Kasumi-1 (cell line): ENCODE measurements at places on chromosomes 3 and 15.

- no peak for DNase-seq
Observed at GRCh38 chr3:184341925-184342324, 4.5 kb downstream of the FAM131A start.

DNA sequence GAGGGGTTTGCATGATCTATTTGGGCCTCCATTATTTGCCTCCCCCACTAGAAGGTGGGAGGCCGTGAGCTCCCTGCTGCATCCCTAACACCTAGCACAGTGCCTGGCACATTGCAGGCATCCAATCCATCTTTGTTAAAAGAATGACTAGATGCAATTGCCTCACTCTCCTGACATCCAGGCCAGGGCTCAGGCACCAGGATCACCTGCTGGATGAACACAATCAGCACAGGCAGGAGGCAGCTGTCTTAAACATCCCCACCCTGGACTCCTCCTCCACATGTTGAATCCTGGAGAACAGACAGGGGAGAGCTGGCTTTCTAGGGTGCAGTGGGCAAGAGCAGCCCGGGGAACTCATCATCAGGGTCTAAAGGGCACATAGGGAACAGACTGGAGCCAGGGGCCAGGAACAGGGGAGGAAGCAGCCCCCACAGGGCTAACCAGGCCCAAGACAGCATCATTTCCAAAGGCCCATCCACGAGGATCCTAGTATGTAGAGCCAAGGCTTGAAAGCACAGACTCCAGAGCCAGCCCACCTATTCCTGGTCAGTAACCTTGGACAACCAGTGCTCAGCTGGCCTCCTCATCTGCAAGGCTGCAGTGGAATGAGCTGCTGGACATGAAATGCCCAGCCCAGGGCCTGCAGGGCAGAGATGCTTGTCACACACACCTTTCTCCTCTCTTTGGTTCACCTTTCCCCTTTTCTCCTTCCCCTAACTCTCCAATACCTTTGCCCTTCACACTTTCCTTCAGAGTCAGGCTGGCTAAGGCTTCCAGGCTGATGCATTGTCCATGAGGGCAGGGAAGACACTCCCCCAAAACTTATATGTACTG, 254.4 kb upstream of the TLE3 start:
- DNase-seq: no peak

DNA sequence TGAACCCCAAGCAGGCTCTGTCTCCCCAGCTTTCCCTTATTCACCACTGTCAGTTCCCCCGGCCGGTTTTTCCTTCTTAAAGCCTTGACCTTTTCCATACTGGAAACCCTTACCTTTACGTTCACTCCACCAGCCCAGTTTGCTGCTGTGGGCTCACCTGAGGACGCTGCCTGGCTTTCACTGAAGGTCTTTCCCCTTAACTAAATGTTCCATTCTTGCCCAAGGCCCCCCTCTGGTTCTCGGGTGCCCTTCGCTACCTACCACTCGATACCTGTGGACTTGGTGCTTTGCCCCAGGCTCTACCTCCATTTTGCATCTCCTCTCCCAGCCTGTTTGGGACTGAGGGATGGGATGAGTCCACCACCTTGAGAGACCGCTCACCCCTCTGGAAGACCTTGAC, 851 bp downstream of the AP2M1 start:
- DNase-seq: no peak

DNA sequence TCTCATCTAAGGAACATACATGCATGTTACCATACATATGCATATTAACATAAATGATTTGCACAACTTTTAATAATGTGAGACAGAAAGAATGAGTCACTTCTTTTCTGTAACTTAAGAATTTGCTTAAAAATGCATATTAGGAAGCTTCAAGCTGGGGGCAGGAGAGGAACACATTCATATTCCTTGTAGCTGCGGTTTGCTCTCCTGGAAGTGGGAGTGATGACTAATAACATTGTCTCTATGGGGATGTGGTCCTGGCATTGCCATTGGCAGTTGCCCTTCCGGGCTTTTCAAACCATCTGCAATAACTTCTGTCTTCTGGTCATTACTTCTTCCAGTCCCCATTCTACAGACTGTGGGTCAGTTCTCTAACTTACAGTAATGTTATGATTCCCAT, 15.6 kb downstream of the CHST2 start:
- peak; percentile 90 for DNase-seq

- DNase-seq: no peak
Observed at GRCh38 chr3:141243271-141243707, 11.7 kb downstream of the PXYLP1 start.

DNA sequence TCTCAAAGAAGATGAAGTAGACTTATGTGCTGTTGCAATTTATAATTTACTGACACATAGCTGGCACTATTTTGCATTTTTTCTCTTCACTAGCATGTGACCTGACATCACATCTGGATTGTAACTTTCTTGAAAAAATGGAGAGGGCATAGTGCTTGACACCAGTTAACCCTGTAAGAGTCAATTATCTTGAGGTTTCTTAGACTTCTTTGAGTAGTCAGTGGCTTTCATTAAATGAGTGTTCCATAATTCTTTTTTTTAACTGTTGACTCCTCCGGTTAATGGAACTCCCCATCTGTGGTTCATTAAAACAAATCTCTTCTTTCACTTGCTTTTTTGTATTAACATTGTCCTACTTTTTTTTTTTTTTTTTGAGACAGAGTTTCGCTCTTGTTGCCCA, 16.9 kb upstream of the PRKCI start:
- DNase-seq: no peak

GRCh38 chr3:150344079-150344759, 63.9 kb upstream of the TSC22D2 start:
- no peak for DNase-seq

GRCh38 chr3:52777959-52778805, 783 bp downstream of the ITIH1 start:
- no peak for DNase-seq

- DNase-seq: no peak
Observed at GRCh38 chr3:126551839-126552687, 6.7 kb downstream of the C3orf22 start.

DNA sequence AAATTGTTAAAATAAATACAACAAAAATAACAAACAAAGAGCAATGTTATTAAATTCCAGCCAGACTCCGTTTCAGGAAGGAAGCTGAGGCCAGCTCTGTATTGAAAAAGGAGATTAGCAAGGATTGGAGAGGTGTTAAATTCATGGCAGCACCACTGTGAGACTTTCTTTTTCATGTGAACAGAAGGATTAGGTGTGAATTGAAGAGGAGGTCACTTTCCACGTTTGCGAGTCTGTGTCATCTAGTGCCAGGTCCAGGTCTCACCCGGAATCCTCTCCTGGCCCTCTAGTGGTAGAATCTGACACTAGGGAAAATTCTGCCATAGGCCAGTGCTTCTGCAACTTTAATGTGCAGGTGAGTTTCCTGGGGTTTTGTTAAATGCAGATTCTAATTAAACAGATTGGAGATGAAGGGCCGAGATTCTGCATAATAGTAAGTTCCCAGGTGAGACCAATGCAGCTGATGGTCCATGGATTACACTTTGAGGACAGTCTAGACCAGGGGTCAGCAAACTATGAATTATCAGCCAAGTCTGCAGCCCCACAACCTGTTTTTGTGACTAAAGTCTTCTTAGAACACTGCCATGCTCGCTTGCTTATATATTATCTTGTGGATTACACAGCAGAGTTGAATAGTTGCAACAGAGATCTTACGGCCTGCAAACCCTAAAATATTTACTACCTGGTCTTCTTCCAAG, 9.2 kb upstream of the SLC6A1 start:
- DNase-seq: no peak

GRCh38 chr3:354432-354831, 157.9 kb downstream of the CHL1 start:
- peak; percentile 67 for DNase-seq

GRCh38 chr3:35012214-35012613, 627.1 kb upstream of the ARPP21 start:
- no peak for DNase-seq

DNA sequence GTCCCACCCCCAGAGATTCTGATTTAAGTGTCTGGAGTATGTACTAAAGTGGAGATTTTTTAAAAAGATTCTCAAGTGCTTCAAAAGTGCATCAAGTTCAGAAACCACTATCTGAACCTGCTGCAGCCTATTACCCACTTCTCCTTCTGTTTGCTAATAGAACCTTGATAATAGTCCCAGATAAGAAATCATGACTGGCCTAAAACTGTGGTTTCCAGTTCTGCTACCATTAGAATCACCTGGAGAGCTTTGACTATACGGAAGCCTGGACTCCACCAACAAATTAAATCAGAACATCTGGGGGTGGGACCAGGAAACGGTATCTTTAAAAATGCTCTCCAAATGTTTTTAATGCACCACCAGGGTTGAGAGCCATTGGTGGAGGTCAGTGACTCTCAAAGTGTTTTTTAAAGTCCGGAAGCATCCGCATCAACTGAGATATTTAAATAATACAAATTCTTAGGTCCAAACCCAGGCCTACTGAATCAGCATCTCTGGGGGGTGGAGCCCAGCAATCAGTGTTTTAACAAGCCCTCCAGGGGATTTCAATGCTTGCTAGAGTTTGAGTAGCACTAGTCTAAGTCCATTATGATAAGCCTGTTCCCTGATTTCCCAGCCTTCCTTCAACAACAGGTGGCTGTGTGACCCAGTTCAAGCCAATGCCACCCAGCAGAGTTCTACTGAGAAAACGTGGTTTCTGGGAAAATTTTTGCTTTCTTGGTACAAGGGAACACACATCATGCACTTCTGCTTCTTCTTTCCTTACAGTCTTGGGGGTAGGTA, 45.4 kb upstream of the TIPARP start:
- DNase-seq: no peak

- no peak for DNase-seq
Observed at GRCh38 chr15:85837011-85837433, 42.3 kb upstream of the KLHL25 start.

- DNase-seq: no peak
Observed at GRCh38 chr3:89405176-89405575, 297.8 kb downstream of the EPHA3 start.

GRCh38 chr15:89187301-89187985, 33.9 kb downstream of the RLBP1 start:
- DNase-seq: no peak

DNA sequence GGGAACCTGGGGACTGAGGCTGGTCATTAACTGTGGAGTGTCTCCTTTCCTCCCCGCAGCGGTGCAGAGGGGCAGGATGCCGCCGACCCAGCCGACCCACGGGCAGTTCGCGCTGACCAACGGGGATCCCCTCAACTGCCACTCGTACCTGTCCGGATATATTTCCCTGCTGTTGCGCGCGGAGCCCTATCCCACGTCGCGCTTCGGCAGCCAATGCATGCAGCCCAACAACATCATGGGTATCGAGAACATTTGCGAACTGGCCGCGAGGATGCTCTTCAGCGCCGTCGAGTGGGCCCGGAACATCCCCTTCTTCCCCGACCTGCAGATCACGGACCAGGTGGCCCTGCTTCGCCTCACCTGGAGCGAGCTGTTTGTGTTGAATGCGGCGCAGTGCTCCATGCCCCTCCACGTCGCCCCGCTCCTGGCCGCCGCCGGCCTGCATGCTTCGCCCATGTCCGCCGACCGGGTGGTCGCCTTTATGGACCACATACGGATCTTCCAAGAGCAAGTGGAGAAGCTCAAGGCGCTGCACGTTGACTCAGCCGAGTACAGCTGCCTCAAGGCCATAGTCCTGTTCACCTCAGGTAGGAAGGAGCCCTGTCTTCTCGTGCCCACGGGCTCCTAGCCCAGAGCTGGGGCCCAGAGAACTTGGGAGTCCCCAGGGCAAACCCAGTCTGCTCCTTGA, 3.7 kb downstream of the NR2F2 start:
- DNase-seq: no peak

GRCh38 chr3:59580996-59581395, 531.2 kb upstream of the CFAP20DC start:
- no peak for DNase-seq

DNA sequence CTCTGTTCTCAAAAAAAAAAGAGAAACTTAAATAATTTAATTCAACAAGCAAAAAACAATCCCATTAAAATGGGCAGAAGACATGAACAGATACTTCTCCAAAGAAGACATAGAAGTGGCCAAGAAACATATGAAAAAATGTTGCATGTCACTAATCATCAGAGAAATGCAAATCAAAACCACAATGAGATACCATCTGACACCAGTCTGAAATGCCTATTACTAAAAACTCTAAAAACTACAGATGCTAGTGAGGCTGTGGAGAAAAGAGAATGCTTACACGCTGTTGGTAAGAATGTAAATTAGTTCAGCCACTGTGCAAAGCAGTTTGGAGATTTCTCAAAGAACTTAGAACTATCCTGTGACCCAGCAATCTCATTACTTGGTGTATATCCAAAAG, 382.9 kb downstream of the OTOL1 start:
- DNase-seq: no peak

DNA sequence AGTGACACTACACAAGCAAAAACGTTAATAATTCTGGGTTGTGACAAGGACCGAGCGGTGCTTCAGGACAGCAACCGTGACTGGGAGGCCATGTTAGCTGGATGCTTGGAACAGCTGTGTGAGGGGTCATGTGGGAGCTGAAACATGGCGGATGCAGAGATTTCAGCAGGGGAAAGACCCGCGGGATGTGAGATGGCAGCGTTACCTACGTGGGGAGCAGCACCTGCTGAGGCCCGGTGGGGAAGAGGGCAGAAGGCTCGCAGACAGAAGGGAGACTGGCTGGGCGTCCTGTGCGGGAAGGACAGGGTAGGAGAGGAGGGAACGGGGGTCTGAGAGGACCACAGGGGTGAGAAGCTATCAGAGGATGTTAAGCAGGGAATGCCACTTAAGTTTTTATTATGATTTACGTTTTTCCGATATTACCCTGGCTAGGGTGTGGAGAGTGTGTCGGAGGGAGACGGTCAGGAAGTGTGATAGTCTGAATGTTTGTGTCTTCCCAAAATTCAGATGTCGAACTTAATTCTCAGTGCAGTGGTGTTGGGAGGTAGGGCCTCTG, 228.8 kb upstream of the LYSMD4 start:
- no peak for DNase-seq

GRCh38 chr15:88147760-88148159, 108.8 kb downstream of the NTRK3 start:
- no peak for DNase-seq

GRCh38 chr3:128587391-128587790, 63.2 kb downstream of the RPN1 start:
- DNase-seq: no peak

DNA sequence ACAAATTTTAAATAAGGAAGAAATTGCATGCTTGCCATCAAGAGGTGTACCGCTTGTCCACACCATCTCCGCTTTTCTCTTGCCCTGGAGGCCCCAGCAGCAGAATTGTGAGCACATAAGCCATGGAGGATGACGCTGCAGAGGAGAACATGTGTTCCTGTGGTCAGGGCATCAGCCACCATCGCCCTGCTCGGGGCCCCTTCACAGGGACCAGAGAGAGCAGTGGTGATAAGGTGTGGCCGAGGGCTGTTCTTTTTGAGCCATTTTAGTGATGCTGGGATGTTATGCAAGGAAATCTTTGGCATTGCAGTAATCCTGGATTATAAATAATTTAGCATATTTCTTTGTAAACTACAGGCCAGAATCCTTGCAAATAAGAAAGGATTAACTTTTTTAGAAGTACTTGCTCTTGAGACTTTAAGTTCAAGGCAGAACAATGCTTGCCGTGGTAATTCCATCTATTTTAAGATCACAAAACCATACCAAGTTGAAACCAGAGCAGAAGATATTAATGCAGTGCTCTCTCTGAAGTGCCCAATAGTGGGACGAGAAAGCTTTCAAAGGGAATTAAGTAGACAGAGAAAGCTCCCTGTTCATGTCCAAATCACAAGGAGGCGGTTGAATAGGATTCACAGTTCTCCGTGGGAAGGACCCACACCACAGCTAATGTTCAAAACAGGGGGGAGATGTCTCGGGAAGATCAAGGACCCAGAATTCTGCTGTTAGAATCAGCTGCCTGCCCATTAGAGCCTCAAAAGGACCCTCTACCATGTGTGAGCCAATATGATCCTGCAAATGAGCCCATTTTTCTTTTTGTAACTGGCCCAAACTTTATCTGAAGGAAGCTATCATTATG, 338.5 kb downstream of the RORA start:
- no peak for DNase-seq
